ENCODE measurements at places on chromosomes 1 and 21.

DNA sequence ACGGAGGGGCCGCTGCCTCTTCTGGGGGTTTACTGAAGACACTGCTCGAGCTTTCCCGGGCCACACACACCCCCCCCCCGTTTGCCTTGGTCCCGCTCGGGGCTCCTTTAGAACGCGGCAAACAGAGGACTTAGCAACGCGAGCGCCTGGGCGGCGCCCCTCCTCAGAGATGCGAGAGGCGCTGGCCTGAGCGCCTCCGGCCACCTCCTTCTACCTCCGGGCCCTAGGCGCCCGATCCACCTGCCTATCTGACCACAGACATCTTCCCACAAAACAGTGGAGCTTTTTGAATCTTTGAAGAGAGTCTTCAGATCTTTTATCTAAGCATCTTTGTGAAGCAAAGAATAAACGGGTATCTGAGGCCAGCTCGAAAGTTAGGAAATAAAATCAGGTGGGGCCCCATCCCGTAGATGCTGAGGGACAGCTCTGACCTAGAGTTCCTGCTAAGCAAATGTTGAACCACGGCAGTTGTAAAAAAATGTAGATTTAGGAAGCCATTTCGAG is 436 bp upstream of the TTLL7 start:
- DNase-seq: peak; percentile 73

- no peak for DNase-seq
Measured at GRCh38 chr21:26391166-26391565, 181.9 kb downstream of the CYYR1 start.

DNA sequence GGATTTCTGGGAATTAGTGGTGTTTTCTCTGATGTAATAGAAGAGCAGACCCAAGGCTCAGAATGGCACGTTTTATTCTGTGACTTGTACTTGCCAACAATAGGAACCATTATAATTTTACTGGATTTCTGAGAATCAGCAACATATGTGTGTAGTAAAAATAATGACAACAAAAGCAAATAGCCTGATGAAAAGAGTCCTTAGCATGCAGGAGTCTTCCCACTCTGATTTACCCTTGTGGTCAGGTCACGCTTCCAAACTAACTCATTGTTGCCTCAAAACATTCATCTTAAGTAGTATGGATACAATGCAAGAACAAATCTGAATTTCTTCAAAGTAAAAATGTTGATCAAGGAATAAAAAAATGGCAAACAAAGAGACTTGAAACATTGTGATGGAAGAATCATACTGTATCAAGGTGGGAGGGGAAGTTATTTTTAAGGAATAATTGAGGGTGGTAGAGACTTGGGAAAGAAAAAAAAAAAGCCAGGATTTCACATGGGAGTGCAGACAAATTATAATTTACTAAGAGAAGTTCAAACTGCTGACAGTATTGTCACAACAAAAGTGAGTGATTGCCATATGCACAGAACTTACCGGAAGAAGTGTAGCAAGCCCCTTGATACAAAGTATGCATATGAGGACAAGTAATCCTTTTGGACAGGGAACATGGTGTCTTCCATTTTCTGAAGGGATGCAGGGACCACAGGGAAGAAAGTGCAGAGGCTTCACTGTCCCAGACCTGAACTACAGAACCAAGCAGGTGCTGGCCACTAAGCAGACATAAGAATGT is 31.2 kb upstream of the RGL1 start:
- no peak for DNase-seq

GRCh38 chr1:234769284-234769985 is 159.5 kb upstream of the IRF2BP2 start:
- no peak for DNase-seq

- no peak for DNase-seq
Measured at GRCh38 chr1:228689255-228689654, 46.0 kb upstream of the RHOU start.

GRCh38 chr1:46408356-46409062 is 14.4 kb downstream of the FAAH start:
- no peak for DNase-seq

DNA sequence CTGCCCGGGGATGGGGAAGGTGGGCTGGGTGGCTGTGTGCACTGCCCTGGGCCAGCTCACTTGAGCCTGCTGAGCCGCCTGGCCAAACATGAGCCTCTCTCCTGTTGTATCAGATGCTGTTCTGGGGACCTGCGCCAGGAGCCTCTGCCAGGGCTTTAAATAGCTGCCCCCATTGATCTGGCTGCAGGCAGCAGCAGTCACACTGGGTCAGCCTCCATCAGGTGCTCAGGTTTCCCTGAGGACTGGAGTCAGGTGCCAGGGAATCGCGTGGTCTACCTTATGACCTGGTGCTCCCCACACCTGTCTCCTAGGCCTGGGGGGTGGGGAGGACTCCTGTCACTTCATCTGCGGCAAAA is 700 bp upstream of the CCDC28B start:
- no peak for DNase-seq

GRCh38 chr1:180927348-180927747 is 14.7 kb downstream of the KIAA1614 start:
- no peak for DNase-seq

DNA sequence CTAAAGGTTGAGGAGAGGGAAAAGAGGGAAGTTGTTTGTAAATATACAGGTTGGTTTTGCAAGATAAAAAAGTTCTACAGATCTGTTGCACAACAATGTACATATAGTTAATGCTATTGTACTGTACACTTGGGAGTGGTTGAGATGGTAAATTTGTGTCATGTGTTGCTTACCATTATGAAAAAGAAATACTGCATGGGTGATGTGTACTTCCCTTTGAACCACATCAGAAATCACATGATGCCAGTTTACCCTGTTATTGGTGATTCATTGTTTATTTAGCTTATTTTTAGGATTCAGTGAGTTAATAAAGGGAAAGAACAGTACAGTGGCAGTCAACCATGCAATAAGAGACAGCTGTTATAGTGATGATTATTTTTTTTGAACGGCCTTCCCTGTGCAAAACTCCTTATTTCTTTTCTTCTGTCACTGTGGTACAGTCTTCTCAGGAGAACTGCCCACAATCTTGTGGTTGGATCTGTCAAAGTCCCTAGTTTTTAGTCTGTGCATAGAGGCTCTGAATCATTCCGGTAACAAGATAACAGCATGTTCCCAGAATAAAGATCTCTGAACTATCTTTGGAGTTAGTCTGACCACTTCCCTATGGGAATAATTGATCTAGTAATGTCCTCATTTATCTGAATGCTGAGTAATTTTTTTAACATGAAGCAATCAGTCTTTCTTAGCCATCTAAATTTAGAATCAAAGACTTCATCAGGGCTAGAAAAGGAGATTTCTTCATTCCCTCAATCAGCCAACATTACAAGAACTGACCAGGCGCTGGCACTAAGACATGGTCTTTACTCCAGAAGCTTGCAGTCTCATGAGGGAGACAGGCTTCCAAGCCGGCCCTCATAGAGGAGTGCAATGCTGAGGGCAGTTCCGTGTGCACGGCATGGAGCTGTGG is 84.2 kb downstream of the SH3GLB1 start:
- DNase-seq: peak; percentile 66

DNA sequence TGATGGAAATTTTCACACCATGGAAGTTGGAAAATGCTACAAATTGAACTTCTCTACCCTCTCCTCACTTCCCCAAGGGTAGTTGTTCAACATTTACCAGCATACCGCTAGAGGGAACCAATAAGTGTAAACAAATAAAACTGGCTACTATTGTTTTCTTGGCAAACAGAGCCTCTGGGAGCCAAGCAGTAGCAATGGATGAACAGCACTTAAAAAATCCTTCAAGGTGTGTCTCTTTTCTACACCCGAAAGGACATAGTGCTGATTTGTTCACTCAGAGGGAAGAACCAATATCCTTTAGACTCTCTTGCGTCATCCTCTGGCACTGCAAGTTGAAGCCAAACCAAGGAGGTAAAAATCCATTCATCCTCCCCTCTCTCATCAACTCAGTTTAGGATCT is 161.5 kb downstream of the TBX15 start:
- no peak for DNase-seq

- no peak for DNase-seq
Measured at GRCh38 chr1:28296401-28297261, 32.2 kb upstream of the MED18 start.

GRCh38 chr1:209513226-209513625 is 70.3 kb upstream of the CAMK1G start:
- peak; percentile 30 for DNase-seq

DNA sequence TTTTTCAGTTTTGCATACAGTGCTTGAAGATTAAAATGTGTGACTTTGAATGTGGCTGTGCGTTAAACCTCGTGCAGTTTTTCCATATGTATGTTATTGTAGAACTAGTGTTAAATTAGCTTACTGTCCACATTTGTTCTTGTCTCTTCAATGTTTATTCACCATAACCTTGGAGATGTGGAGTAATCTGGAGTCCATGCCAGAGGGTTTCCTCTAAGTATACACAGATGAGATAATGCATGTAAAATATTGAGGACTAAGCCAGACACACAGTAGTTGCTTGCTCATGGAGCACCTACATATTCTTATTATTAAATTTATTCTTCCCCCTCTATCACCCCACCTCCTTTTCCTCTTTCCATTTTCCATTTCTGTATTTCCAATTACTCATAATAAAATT is 7.7 kb upstream of the GIPC2 start:
- DNase-seq: peak; percentile 83

DNA sequence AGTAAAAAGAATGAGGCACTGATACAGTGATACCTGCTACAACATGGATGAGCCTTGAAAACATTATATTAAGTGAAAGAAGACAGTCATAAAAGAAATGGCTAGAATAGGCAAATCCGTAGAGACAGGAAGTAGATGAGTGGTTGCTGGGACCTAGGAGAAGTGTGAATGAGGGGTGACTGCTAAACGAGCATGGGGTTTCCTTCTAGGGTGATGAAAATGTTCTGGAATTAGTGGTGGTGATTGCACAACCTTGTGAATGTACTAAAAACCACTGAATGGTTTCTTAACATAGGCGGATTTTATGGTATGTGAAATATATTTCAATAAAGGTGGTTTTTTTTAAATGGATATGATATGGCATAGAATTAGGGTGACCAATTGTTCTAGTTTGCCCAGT is 12.6 kb upstream of the SERINC2 start:
- no peak for DNase-seq

DNA sequence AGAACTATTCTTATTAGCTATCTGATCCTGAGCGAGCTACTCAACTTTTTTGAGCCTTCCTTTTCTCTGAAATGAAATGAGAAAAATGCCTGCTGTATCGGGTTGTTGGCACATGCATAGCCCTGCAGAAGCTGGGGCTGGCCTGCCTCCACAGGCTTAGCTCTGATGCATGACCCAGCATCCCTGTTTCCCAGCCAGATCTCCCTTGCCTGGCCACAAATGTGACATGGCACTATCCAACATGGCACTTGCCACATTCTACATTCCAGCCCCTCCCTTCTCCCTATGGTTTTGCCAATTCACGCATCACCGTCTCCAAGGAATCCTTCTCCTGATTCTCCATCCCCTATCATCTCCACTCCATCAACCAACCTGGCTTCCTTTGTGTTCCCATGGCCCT is 13.8 kb downstream of the RNU5D-1 start:
- no peak for DNase-seq

GRCh38 chr1:246798606-246799496 is 74.6 kb downstream of the SCCPDH start:
- DNase-seq: no peak

GRCh38 chr1:905071-905749 is 18.5 kb upstream of the SAMD11 start:
- no peak for DNase-seq

- no peak for DNase-seq
Measured at GRCh38 chr1:20376171-20376570, 85.5 kb downstream of the VWA5B1 start.

DNA sequence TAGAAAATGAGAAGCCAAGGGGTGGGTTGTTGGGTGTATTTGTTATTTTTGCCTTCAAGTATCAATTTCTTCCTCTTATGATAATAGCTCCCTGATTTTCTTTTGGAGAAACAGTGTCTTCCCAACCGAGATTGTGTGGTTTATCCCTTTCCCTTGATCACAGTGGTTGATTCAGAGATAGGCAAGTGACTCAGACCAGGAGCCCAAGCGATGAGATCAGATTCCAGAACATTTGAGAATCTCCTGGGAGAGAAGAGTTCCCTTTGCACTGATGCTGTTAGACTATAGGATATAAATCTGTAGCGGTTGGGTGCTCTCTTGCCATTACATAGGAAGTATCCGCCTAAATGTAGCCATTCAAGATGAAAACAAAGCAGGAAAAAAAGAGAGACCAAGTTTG is 90.1 kb upstream of the WDR26 start:
- DNase-seq: no peak

- no peak for DNase-seq
Measured at GRCh38 chr1:243723050-243723449, 127.0 kb downstream of the AKT3 start.

- no peak for DNase-seq
Measured at GRCh38 chr21:39119891-39120290, 63.4 kb downstream of the PSMG1 start.

- no peak for DNase-seq
Measured at GRCh38 chr1:38498686-38499085, 360.9 kb downstream of the RRAGC start.

GRCh38 chr1:224300346-224300745 is 29.6 kb downstream of the NVL start:
- peak; percentile 88 for DNase-seq

DNA sequence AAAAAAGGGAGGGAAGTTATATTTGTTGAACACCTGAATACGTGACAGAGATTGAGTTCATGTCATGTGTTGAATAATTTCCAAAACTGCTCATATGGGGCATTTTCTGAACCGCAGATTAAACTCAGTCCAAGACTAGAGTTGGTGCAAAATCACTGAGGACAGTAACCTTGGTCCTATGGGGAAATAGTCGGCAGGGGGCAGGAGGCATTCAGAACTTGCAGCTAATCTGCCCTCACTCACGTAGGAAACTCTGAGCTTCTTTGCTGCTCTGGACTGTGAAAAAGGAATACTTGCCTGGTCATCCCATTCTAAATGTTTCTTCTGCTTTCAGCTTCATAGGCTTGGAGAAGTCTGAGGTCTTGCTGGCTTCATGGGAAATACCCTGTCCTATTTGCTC is 228.3 kb upstream of the ZP4 start:
- no peak for DNase-seq

- DNase-seq: no peak
Measured at GRCh38 chr1:234289538-234290305, 83.5 kb upstream of the COA6 start.

- DNase-seq: no peak
Measured at GRCh38 chr1:177571485-177572076, 398.3 kb downstream of the SEC16B start.

DNA sequence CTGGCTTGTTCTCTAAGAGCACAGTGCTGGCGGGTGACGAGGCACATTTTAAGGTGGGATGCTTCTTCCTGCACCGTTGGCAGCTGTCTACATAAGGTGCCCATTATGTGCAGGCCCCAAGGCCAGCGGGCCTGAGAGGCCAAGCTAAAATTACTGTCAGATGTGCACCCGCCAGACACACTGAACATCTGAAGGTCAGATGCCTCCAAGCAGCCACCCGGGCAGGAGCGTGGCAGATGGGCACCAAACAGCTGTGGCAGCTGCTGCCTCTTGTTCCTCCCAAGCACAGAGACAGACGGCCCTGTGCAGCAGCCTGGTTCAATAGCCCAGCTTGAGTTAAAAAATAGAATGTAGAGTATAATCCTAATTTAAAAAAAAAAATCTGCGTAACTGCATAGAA is 211.9 kb upstream of the EDN2 start:
- DNase-seq: no peak

- no peak for DNase-seq
Measured at GRCh38 chr21:44374601-44375280, 21.3 kb downstream of the TRPM2 start.
